ENCODE measurements at places on chromosomes 4 and X. TPM values are rescaled to one million over a fixed set of nuclear protein-coding genes. Genes with fewer than 3 reads are reported as not detected.

The CENPVL2 gene
- total RNA-seq: not detected

The ZCCHC18 gene
- not detected for total RNA-seq

DNA sequence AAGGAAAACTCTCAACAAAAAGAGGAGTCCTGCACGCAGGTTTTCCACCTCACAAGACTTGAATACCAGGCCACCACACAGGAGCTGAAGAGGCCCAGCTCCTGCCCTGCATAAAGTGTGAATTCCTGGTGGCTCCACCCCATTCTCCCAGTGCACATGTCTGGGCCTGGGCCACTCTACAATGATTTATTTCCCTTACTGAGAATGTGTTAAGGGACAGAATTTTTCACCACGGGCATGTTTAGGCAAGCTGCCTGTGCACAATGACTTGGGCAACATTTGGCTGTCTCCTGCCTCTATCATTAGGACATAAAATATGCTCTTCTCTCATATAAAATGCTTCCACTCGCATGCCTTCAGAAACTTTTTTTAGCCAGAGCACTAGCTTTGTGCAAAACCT is 197.1 kb downstream of the SLC7A11 start:
- H3K27ac ChIP-seq: no peak overlapping the region
- no peak overlapping the region for H3K4me3 ChIP-seq
- H3K27me3 ChIP-seq: no peaks in the 10 kb centered on the region
- DNase-seq: no peak

- H3K27ac ChIP-seq: no peak overlapping the region
- H3K27me3 ChIP-seq: no peaks in the 10 kb centered on the region
- no peak overlapping the region for H3K4me3 ChIP-seq
- no peaks in the 10 kb centered on the region for H3K4me1 ChIP-seq
- no peaks in the 10 kb centered on the region for H3K36me3 ChIP-seq
These were observed 718.6 kb downstream of the PDHA2 start for GRCh38 chr4:96558466-96558865.

DNA sequence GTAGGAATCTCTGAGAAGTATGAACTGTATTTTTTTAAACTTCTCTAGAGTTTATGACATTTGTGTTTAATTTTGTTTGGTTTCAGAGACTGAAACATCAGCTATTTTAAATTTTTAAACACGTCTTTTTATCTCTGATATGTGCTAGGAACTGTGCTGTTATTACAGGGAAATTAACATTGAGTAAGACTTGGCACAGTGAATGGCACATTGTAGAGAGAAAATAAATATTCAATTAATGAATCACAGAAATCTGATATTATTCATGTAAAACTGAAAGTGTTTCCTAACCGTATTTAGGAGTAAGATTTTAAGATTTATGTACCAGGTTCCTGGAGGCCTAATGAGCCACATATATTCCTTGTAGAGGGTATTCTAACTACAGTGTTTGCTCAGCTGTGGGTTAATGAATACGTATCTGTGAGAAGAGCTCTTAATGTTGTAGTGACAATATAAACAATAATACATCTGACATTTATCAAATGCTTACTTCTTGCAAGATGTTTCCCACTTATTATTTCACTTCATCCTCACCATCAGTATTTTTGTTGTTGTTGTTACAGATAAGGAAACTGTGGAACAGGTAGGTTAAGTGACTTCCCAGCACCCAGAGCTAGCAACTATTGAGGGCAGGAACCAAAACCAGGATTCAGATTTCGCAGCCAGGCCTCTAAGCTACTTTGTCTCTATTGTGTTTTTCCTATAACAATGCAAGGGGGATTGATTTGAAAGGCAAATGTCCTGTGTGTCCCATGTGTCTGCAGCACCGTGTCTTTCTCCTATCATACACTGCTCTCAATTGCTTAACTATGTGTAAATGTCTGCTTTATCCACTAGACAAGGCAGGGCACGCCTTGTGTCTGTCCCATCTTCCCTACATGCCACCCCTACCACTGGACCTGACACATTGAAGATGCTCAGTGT is 121.1 kb upstream of the FAM9C start:
- no peak overlapping the region for H3K4me3 ChIP-seq
- H3K27ac ChIP-seq: peak overlapping the region; percentile 69
- H3K4me1 ChIP-seq: no peaks in the 10 kb centered on the region
- H3K36me3 ChIP-seq: no peaks in the 10 kb centered on the region

The PLXNA3 gene
- 10.7 TPM for total RNA-seq

GRCh38 chr4:182823576-182823975 is 93.6 kb downstream of the DCTD start:
- H3K27ac ChIP-seq: no peak overlapping the region
- no peak for DNase-seq

- peaks cover 3% of the 10 kb centered on the region for H3K27me3 ChIP-seq
- H3K4me3 ChIP-seq: no peak overlapping the region
- no peak for DNase-seq
- no peaks in the 10 kb centered on the region for H3K4me1 ChIP-seq
- H3K27ac ChIP-seq: no peak overlapping the region
These were observed 241.7 kb upstream of the PSAPL1 start for GRCh38 chr4:7676398-7676922.

The PCDH7 gene
- not detected for total RNA-seq

- no peak overlapping the region for H3K4me3 ChIP-seq
- no peak for DNase-seq
- peaks cover 4% of the 10 kb centered on the region for H3K4me1 ChIP-seq
- peaks cover 20% of the 10 kb centered on the region for H3K27me3 ChIP-seq
These were observed 6.0 kb downstream of the PTPN13 start for GRCh38 chr4:86600007-86600653.

GRCh38 chr4:38160487-38161207 is 200.4 kb downstream of the PTTG2 start:
- H3K4me3 ChIP-seq: no peak overlapping the region
- H3K36me3 ChIP-seq: no peaks in the 10 kb centered on the region
- peak overlapping the region; percentile 31 for H3K27ac ChIP-seq
- H3K27me3 ChIP-seq: no peaks in the 10 kb centered on the region

- H3K27ac ChIP-seq: no peak overlapping the region
- H3K4me1 ChIP-seq: no peaks in the 10 kb centered on the region
- DNase-seq: no peak
These were observed 229.9 kb upstream of the UGT8 start for GRCh38 chr4:114368751-114369150.

GRCh38 chrX:50756276-50756675 is 57.7 kb downstream of the SHROOM4 start:
- H3K36me3 ChIP-seq: no peaks in the 10 kb centered on the region
- DNase-seq: no peak
- no peak overlapping the region for H3K4me3 ChIP-seq
- no peaks in the 10 kb centered on the region for H3K27me3 ChIP-seq
- no peaks in the 10 kb centered on the region for H3K4me1 ChIP-seq

DNA sequence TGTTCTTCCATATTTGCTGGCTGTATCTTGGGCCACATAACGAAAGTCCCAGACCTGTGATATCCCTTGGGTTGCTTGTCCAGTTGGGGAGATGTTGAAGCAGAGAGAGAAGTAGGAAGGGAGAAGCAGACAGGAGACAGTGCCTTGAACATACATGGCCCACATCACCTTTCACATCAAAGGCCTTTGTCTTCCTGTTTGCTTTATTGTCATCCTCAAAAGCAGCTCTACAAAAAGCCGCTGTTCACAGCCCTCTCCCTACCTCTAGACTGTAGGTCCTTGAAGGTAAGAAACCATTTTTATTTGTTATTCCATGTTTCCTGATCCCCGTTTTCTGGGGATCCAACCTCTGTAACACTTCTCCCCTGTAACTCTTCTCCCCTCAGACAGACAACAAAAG is 14.9 kb downstream of the USP26 start:
- no peaks in the 10 kb centered on the region for H3K4me1 ChIP-seq
- H3K36me3 ChIP-seq: no peaks in the 10 kb centered on the region
- no peak overlapping the region for H3K4me3 ChIP-seq
- no peak for DNase-seq
- H3K27ac ChIP-seq: no peak overlapping the region
- no peaks in the 10 kb centered on the region for H3K27me3 ChIP-seq

The SPINK2 gene
- total RNA-seq: 3.4 TPM

DNA sequence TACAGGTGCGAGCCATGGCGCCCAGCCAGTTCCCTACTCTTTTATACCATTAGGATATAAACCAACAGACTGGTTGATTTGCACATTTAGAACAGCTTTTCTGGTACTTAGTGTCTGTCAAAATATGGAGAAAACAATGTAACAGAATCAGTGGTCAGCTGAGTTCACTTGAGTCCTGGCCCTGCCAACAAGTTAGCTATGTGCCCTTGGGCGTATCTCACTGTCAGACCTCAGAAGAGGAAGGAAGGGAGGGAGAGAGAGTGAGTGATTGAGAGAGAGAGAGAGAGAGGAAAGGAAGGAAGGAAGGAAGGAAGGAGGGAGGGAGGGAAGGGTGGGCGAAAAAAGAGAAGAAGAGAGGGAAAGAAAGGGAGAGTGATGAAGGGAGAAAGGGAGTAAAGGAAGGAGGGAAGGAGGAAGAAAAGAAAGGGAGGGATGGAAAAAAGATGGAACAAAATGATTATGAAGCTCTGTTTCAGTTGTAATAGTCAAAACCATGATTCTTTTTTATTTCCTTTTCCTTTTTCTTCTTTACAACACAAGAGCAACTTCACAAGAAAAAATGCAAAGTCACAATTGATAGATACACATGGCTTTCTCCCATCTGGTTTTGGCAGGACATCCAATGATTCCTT is 55.7 kb upstream of the PDGFRA start:
- no peak overlapping the region for H3K4me3 ChIP-seq
- DNase-seq: no peak
- H3K36me3 ChIP-seq: no peaks in the 10 kb centered on the region
- no peak overlapping the region for H3K27ac ChIP-seq
- no peaks in the 10 kb centered on the region for H3K27me3 ChIP-seq
- no peaks in the 10 kb centered on the region for H3K4me1 ChIP-seq

The TFE3 gene
- total RNA-seq: 44.5 TPM

The TRIM60 gene
- total RNA-seq: not detected

- H3K4me3 ChIP-seq: no peak overlapping the region
- DNase-seq: no peak
- no peak overlapping the region for H3K27ac ChIP-seq
- no peaks in the 10 kb centered on the region for H3K27me3 ChIP-seq
These were observed 482.1 kb upstream of the CPEB2 start for GRCh38 chr4:14520171-14520570.

- H3K4me1 ChIP-seq: no peaks in the 10 kb centered on the region
- no peaks in the 10 kb centered on the region for H3K27me3 ChIP-seq
- no peak for DNase-seq
- H3K27ac ChIP-seq: no peak overlapping the region
These were observed 9.6 kb downstream of the XIAP start for GRCh38 chrX:123869488-123869887.

GRCh38 chrX:51144828-51145442 is 187.7 kb upstream of the NUDT10 start:
- DNase-seq: no peak
- peaks cover 3% of the 10 kb centered on the region for H3K27me3 ChIP-seq
- no peak overlapping the region for H3K4me3 ChIP-seq

The CTAG2 gene
- total RNA-seq: not detected

DNA sequence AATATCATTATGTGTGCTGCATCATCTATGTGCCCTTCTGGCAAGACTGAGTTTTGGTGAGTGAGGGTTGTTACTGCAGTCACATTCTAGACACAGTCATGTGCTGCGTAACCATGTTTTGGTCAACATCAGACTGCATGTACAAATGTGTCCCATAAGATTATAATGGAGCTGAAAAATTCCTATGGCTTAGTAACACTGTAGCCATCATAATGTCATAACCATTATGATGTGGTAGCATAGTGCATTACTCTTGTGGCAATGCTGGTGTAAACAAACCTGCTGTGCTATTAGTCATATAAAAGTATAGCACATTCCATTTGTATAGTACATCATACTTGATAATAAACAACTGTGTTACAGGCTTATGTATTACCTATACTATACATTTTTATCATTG is 198.1 kb upstream of the NUDT6 start:
- H3K4me3 ChIP-seq: no peak overlapping the region
- no peaks in the 10 kb centered on the region for H3K36me3 ChIP-seq
- H3K27me3 ChIP-seq: no peaks in the 10 kb centered on the region

The ETFDH gene
- 58.4 TPM for total RNA-seq

DNA sequence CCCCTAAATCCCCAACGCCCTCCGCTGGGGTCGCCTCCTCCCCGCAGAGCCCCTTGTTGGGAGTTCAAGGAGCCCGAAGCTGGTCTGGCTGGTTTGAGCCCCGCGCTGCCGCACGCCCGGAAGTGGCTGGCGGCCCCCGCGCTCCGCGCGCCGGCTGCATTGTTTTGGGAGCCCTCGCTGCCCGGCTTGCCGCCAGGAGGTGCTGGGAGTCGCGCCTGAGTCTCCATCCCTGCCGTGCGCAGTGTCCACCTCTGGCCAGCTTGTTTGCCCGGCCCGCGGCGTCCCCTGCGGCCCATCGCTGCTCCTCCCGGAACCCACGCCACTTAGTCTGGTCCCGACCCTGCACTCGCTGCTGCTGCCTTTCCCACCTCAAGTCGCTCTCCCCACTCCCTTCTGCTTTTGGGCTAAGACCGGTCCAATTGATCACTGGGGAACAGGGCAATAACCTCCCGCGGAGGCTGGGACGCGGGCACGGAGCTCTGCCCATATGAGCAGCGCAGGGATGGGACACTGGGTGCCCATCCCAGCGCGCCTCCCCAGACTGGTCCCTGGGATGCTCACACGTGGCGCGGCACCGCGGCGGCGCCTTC is 2.2 kb upstream of the SFRP2 start:
- H3K36me3 ChIP-seq: no peaks in the 10 kb centered on the region
- no peak overlapping the region for H3K27ac ChIP-seq
- H3K4me1 ChIP-seq: no peaks in the 10 kb centered on the region

GRCh38 chr4:31160146-31160545 is 440.0 kb downstream of the PCDH7 start:
- H3K4me3 ChIP-seq: no peak overlapping the region
- H3K27me3 ChIP-seq: no peaks in the 10 kb centered on the region
- H3K4me1 ChIP-seq: no peaks in the 10 kb centered on the region
- no peak overlapping the region for H3K27ac ChIP-seq
- H3K36me3 ChIP-seq: no peaks in the 10 kb centered on the region

The RNF150 gene
- total RNA-seq: 3.0 TPM

GRCh38 chr4:98423009-98423408 is 161.8 kb downstream of the RAP1GDS1 start:
- DNase-seq: no peak
- H3K4me1 ChIP-seq: no peaks in the 10 kb centered on the region
- H3K27me3 ChIP-seq: no peaks in the 10 kb centered on the region
- H3K4me3 ChIP-seq: no peak overlapping the region
- no peak overlapping the region for H3K27ac ChIP-seq

The PHKA1 gene
- 115 TPM for total RNA-seq

The MAGEA8 gene
- total RNA-seq: not detected

The PROM1 gene
- total RNA-seq: not detected

The DCLK2 gene
- 0.58 TPM for total RNA-seq

DNA sequence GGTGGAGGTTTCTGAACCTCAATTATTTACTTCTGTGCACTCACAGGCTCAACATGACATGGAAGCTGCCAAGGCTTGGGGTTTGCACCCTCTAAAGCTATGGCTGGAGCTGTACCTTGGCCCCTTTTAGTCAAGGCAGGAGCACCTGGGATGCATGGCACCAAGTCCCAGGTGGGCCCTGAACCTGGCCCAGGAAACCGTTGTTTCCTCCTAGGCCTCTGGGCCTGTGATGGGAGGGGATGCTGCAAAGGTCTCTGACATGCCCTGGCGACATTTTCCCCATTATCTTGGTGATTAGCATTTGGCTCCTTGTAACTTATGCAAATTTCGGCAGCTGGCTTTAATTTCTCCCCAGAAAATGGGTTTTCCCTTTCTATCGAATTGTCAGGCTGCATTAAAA is 726.1 kb upstream of the POU3F4 start:
- H3K4me3 ChIP-seq: no peak overlapping the region
- no peaks in the 10 kb centered on the region for H3K36me3 ChIP-seq
- no peak for DNase-seq
- no peaks in the 10 kb centered on the region for H3K4me1 ChIP-seq
- no peak overlapping the region for H3K27ac ChIP-seq
